ENCODE measurements at places on chromosomes 16 and 17.

DNA sequence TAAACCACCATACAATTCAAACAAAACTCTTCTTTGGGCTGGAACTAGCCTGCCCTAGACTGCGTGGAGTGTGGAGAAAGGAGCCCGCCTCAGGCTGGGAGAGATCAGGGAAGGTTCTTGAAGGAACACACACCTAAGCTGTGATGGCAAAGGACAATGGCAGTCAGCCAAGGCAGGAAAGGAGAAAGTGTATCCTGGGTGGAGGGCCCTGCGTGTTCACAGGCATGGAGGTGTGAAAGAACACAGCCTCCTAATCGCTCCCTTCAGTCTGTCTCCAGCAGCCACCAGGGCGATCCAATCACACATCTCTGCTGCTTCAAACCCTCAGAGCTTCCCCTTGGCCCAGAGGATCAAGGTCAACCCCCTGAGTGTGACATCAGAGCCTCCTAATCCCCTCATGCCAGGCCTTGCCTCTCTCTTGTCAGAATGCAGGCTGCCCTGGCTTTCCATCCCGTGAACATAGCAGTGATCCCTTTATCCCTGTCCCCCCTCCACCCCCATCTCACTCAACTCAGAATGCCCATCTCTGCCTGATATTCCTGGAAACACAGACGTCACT, 173.0 kb downstream of the KATNIP start:
- DNase-seq: peak; percentile 78

DNA sequence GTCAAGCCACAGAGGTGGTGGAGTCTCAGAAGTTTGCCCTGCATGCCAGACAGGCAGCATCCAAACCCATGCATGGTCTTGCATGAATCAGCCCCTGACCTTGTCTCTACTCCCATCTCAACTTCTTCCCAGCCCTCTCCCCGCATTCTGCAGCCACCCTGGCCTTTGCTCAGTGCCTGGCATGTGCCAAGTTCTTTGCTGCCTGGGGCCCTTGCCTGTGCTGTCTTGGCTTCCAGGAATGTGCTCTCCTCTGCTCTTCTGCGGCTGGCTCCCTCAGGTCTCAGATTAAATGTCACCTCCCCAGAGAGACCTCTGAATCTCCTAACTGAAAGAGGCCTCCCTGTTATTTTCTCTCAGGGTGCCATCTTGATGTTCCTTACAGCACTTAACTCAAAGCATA, 17.6 kb downstream of the DRC3 start:
- DNase-seq: no peak

DNA sequence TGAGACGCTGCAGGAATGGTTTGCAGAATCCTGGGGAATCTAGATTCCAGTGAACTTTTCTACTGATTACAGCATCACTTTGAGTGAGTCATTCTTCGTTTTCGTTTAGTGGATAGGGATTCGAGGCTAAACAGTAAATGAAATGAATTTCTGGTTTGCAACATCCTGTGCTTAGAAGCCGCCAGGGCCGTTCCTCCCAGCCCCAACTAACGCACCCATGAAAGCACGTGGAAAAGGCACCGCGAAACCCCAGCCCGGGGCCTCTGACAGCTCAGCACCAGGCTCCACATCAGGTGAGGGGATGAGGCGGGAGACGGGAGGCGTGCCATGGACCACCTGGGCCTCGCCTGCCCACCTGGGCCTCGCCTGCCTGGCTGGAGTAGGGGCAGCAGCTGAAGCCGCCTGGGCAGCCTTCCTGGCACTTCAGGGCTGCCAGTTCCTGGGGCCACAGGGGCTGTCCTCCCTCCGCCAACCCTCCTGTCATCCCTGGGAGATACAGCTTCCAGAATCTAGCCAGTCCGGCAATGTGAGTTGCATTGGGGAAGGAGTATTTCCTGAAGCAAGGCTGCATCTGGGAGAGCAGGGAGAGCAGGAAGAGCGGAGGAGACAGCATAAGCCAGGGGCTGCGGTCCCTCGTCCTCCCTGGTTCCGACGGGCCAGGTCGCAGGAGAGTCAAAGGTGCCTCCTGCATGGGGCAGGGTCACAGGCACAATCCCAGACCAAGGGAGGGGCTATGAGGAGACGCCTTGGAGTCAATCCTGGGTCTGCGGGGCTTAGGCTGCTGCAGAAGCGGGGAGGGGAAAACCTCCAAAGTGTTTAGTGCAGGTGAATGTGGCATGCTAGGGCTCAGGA, 78.4 kb downstream of the RPH3AL start:
- no peak for DNase-seq

DNA sequence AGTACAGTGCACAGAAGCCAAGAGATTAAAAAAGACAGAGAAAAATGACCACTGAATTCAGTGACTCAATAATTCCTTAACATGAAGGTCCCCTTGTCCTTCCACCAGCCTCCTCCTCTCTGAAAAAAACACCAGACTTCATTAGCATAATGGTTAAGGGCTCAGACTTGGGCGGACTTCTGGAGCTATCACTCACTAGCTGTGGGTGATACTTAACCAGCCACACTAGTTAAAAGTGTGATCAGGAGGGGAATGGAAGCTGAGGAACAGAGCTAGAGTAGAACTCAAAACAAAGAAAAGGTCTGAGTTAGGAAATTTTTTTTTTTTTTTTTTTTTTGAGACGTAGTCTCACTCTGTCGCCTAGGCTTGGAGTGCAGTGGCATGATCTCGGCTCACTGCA, 23.2 kb downstream of the ZNF652 start:
- DNase-seq: no peak

DNA sequence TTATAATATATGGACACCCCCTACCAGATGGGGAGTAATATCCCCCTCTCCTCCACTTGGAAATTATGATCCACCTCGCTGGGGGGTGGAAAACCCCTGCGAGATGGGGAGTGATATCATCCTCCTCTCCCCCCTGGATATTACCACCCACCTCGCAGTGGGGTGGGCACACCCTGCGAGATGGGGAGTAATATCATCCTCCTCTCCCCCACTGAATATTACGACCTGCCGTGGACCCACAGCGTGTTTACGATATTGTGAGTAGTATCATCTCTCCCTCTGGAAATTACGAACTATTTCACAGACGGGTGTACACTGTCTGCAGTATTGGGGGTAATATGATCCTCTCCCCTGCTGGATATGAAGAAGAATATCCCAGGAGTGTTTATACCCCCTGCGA, 228.3 kb upstream of the WSCD1 start:
- no peak for DNase-seq

DNA sequence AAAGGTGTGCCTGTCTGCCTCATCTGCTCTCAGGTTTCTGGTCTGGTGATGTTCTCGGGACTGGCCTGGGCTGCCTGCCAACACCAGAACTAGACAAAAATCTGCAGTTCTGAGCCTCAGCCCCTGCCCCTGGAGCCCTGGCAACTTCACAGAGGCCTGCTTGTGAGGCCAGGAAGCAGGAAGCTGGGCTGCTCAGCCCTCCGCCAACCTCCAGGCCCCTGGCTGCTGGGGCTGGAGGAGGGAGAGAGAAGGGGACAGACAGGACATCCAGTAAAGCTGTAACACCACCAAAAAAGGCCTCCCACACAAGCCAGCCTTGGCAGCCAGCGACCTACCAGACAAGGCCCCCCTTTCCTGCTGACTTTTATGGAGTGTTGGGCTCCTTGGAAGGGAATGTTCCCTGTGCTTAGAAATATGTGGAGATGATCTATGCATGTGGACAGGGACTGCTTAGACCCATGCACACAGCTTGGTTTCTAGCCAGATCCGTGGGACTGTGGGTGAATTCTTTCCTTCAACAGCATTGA, 157.6 kb downstream of the XYLT1 start:
- no peak for DNase-seq

DNA sequence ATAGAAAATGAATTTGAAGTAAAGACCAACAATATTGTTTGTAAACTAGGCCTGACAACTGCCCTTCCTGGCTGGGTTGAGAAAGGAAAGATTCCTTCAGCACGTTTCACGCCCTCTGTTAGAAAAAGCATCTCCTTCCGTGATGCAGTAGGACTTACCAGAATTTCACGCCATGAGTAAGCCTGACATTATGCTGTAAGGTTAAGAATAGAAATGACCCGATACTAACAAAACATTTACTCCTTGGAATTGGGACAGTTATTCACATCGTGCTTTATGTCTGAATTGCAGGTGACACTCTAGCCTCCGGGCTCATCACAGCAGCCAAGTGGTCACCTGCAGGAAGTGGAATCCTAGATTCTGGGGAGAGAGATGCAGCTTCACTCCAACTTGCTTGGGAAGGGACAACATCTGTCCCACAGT, 17.5 kb downstream of the MARCHF10 start:
- no peak for DNase-seq

DNA sequence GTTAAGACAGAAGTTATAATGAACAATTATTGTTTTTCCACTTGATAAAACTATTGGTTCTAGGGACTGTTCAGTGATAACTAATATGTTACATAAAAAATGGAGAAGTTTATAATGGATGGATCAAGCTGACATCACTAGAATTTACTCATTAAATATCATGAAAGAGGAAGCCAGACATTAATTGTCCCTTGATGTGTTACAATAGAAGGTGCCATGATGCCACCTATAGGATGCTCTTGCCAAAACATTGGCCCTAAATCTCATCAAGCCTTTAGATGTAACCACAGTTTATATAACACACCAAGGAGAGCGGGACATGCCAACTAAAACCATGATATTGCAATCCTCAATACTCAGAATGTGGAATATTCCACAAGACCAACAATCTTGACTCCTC, 147.9 kb upstream of the MON1B start:
- DNase-seq: no peak

- no peak for DNase-seq
Observed at GRCh38 chr16:71369494-71369893, 11.0 kb downstream of the CALB2 start.

DNA sequence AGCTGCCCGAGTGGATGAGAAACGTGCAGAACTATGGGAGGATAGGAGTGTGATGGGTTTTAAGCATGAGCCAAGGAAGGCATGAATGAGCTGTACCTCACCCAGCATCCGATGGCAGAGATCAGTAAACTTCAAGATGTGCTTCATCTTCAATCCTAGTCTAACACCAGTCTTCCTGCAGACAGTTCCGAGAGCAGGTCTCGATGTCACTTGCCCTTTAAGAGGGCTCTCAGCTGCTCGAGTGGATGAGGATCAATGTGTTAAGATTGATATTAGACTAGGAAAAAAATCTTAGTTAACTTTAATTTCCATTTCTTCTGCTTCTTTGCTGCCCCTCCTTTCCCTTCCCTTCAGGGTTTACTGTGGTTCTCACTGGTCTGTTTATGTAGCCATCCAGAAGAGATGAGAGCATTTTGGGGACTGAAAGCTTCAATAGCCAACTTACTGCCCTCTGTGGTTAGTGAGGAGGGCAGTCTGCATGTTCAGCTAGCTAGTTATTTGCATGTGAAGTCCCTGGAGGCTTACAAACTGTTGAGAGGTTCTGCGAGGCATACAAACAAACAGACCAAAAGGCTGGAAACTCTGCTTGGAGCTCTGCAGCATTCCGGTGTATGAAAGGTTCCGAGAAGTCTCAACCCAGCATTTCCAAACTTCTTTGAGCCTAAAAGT, 15.3 kb downstream of the KLHL36 start:
- no peak for DNase-seq

DNA sequence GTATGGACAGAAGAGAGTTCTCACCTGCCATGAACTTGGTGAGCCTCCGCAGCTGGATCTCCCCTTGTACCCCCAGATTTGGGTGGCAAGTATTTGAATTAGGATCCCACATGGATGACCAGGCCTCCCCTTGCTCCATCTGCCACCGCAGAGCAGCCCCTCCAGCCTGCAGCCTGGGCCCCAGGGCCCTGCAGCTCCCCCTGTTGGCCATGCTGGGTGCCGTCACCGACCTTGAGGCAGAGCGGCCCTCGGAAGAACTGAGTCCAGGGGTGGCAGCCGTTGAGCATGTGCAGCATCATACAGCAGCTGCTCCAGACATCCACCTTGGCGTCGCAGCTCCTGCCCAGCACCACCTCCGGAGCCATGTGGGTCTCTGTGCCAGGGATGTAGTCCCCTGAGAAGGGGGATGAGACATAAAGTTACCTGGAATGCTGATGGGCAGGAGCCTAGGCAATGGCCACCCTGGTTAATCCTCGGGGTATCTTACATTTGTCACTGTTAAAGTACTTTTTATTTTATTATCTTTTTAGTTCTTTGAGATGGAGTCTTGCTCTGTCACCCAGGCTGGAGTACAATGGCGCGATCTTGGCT, 9.0 kb upstream of the SPATA32 start:
- DNase-seq: peak; percentile 86

- no peak for DNase-seq
Observed at GRCh38 chr17:69695646-69696045, 281.1 kb downstream of the MAP2K6 start.

- peak; percentile 62 for DNase-seq
Observed at GRCh38 chr17:3944485-3945388, 19.5 kb downstream of the ATP2A3 start.

GRCh38 chr17:9792181-9792840, 919 bp upstream of the DHRS7C start:
- no peak for DNase-seq

DNA sequence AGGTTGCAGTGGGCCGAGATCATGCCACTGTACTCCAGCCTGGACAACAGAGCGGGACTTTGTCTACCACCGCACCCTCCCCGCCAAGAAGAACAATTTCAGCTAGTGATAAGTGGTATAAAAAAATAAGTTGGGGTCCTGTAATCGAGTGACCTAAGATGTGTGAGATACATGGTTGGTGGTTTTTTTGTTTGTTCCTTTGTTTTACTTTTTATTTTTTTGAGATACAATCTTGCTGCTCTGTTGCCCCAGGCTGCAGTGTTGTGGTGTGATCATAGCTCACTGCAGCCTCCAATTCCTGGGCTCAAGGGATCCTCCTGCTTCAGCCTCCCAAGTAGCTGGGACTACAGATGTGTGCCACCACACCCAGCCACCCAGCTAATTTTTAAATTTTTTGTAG, 58.7 kb downstream of the PITPNC1 start:
- no peak for DNase-seq

DNA sequence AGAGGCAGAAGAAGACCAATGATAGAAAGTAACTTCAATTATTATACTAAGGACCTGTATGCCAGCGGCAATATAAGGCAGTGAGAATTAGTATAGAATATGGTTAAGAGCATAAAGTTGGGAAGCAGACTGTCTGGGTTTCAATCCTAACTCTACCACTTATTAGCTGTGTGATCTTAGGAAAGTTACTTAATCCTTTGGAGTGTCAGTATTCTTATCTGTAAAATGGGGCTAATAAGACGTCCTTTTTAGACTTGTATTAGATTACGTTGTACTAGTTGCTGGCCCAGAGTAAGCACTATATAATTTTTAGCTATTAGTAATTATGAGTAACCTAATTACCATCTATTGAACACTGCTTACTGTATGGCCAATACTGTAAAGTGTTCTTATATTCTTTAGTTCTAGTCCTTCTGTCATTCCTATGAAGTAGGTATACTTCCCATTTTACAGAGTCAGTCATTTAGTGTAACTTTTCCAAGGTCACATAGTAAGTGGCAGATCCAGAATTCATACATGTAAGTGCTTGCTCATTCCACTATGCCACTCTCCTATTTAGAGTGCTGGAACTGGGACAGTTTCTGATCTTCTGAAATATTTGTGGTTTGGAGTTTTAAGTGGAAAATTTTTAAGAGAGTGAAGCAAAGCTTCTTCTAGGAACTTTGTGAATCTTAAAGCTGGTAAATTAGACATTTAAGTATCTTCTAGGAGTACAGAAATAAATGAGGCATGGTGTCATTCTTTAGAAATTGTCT, 22.5 kb downstream of the HEATR9 start:
- DNase-seq: no peak
